ENCODE measurements at places on chromosomes 12 and 14. TPM values are rescaled to one million over a fixed set of nuclear protein-coding genes. Genes with fewer than 3 reads are reported as not detected.

Gene GYS2
- total RNA-seq: not detected

Gene DAO
- not detected for total RNA-seq

Gene LRRC74A
- total RNA-seq: not detected

Gene DTD2
- total RNA-seq: 18.4 TPM

Gene CFAP73
- total RNA-seq: not detected

Data from dermis blood vessel endothelial cell (primary cell).